ENCODE measurements at places on chromosomes 6 and 20. TPM values are rescaled to one million over a fixed set of nuclear protein-coding genes. Genes with fewer than 3 reads are reported as not detected.

Gene ENPP3
- total RNA-seq: not detected

Gene TSBP1
- total RNA-seq: not detected

GRCh38 chr6:10778230-10778629 lies 30.6 kb downstream of the TMEM14B start:
- no peak for DNase-seq

DNA sequence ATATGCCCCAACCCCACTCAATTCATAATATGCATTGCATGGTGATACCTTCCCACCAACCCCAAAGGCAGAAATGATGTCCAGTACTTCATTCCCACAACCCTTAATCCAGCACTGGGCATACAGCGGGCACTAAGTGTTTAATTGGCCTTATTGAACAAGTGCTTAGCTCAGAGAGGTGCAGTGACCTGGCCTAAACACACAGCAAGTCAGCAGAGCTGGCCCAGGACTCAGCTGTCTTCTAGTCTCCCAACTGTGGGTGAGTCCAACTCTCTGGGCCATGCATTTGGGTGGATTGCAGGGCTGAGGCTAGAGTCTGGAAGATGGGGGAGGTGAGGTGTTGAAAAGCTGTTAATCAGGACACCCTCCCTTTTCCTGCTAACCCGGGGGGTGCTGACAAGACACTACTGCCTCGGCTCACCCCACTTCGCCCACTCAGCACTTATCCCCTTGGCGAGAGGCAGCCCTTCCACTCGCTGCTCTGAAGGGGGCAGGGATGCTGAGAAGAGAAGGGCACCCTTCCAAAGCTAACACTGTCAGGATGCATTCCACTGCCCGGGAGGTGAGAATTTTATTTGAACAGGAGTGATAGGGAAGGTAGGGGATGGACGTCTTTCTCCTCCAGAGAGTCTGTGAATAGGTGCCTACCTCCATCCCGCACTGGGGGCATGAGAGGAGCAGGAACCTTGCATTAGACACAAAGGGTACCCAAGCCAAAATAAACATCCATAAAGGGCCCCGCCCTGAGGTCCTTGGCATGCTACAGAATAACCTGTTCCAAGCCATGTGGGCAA lies 14.2 kb downstream of the KCNK5 start:
- no peak for DNase-seq

GRCh38 chr6:15427331-15428070 lies 181.6 kb downstream of the JARID2 start:
- DNase-seq: no peak
